CD4-positive, alpha-beta T cell treated with Interleukin-4 for 1 hour (primary cell): ENCODE measurements at places on chromosomes 12 and 14.
A peak's percentile ranks its signal among the peaks of the same experiment; 100 is the strongest.

DNA sequence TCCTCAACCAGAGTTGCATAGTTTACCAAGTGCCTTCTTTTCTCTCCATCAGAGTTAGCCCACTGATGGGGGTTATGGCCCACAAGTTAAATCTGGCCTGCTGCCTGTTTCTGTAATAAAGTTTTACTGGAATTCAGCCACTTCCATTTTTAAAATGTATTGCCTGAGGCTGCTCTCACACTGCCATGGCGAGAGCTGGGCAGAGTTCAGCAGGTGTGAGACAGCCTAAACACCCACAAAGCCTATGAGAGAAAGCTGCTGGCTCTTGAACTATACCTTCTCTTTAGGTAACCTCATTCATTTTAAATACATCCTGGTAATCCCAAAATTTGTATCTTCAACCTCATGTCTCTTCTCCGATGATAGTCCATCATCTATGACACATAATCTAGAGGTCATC is 86.1 kb downstream of the BCL2L14 start:
- DNase-seq, result no peak

DNA sequence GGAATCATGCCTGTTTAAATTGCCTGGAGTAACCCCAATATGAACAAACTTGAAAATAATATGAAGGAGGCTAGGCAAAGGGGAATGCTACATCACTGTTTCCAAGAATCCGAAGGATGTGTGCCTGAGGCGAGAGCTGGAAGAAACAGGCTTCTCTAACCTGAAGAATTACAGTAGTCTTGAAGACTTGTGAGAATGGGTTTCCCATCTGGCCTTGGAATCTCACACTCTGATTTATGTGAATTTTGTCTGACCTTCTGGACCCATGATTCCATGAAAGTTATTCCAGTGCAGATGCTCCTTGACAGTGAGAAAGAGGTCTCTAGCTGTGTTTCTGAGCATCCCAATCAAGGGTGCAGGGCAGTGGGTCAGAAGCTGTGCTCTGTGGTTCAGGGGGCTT is 122.1 kb upstream of the PARP11 start:
- no peak for DNase-seq

DNA sequence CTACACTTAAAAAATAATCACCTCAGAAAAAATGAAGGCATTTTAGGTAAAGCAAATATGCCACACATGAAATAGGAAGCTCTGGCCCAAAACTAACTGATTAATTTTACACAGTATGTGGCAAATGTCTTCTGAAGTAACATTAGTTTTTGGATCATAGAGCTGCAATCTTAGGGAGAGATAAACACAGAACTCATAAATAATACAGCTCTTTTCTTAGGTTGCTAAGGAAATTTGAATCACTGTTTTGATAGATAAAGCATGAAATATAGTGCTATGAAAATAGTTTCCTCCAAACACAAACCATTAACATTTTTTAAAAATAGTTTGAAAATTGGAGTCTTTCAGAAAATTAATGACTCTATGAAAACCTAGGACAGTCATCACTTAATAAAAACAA is 15.0 kb downstream of the RASSF9 start:
- no peak for DNase-seq

DNA sequence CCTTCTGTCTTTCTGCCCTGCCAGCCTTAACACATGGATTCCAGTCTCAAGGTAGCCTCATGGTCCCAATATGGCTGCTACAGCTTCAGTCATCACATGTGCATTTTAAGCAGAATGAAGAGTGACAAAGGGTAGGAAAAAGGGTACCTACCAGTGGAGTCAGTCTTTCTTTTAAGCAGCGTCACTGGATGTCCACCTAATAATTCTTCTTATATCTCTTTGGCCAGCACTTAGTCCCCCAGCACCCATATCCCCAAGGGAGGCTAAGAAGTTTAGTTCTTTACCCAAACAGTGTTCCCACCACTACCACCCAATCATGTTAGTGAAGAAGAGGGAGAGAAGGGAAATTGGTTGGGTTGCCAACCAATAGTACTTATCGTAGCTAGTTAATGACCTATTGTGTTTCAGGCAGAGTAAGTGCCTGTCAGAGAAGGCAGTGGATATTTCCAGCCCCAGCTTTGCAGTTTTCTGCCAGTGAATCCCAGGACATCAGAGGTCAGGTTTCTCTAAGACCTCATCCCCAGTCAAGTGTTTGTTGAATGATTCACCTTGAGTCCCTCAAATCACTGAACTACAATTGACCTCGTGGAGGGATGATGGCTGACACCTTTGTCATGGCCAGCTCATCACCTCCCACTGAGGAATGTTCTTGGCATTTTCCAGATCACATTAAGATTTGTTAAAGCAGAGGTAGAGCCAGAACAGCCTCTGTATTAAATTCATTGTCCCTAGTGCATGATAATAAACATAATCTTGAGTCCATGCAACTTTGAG is 250.9 kb upstream of the CRY1 start:
- DNase-seq, result no peak

GRCh38 chr12:26101350-26101734 is 23.5 kb downstream of the BHLHE41 start:
- no peak for DNase-seq

DNA sequence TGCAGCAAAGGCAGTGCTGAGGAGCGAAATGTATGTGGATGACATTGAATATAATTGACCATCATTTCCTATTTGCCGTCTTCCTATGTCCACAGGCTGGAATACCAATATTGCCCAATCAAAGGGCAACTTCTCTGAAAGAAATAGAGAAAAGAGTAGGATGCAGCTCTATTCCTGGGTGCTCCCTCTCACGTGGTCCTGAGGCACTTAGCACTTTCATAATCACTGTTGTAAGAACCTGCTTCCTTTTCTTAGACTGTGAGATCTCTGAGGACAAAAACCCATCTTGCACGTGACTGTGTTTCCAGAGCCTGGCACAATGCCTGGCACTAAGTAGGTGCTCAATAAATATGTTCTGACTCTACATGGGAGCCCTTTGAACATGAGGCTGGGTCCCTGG is 122.7 kb upstream of the CPM start:
- DNase-seq, result peak; percentile 26

DNA sequence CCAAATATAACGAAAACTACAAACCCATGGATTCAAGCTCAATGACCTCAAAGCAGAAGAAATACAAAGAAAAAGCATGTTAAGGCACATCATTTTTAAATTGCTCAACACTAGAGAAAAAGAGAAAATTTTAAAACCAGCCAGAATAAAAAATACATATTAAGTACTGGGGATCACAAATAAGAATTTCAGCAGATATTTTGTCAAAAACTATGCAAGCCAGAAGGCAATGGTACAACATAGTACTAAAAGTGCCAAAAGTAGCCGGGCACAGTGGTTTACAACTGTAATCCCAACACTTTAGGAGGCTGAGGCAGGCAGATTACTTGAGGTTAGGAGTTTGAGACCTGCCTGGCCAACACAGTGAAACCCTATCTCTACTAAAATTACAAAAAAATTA is 10.2 kb downstream of the SGPP1 start:
- DNase-seq, result no peak

DNA sequence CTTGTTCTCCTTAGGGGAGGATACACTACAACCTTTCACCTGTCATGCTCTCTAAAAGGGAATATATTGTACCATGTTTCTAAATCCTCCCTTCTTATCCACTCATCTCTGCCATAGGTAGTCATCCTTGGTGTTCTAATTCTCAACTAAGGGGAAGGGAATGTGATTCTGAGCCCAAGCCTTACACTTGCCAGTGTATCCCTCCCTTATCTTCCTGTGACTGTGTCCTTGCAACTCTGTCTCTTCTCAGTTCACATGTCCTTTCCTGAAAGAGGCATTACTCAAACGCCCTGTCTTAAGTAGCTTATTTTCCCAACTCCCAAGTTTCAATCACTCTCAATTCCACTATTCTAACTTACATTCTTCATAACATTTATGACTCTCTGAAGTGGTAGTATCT is 44.5 kb upstream of the SYT10 start:
- DNase-seq, result no peak

DNA sequence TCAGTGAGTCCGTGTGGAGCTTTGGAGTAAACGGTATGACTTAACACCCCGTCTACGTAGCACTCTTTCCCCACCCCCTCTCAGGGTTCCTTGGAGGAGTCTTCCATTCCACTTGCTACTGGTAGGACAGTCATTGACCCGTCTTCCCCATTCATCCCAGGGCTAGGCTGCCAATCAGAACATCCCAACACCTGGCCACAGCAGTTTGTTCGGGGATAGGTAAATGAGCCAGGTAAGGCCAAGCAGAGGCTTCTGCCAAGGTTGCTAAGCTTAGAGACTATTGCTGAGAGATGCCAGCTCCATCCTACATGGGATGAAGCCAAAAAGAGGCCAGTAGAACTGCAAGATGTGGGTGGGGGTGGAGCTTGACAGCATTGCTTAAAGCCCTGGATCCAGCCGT is 130.8 kb downstream of the BCL11B start:
- no peak for DNase-seq

GRCh38 chr12:92158796-92159439 is 13.3 kb upstream of the BTG1 start:
- DNase-seq, result peak; percentile 15

GRCh38 chr12:122668268-122668667 is 34.9 kb downstream of the HCAR2 start:
- no peak for DNase-seq

DNA sequence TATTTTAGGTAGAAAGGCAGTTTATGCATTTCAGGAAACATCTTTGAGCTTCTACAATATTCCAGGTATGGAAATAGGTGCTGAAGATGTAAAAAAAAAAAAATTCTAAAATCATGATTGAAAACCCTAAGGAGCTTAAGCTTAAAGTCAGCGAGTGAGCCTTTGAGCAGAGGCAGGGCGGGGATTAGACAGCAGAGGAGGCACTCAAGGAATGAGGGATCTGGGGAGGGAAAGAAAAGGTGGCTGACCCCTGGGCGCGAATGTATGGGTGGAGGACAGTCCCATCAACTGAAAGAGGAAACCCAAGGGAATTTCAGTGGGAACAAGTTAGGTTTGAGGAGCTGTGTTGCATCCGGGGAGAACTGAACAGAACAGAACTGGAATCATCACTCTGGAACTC is 6.4 kb upstream of the PTMS start:
- DNase-seq, result no peak

- DNase-seq, result peak; percentile 74
Measured at GRCh38 chr14:68794851-68795596, 2.2 kb upstream of the ZFP36L1 start.

DNA sequence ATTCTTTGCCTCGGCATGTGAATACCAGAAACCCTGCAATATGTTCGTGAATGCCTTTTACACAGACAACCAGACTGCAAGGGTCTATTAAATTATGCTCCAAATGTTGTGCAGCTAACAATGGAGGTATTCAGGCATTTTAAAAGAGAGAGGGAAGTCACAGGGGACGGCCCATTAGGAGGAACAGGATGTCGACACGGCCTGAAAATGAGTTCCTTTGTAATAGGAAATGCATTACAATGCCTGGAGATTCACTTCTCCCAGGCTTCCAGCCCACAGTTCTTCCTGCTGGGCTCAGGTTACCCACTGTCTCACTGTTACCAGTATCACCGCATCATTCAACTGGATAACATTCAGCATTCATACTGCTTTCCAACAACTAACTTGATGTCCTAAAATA is 2.5 kb downstream of the DUSP6 start:
- no peak for DNase-seq

DNA sequence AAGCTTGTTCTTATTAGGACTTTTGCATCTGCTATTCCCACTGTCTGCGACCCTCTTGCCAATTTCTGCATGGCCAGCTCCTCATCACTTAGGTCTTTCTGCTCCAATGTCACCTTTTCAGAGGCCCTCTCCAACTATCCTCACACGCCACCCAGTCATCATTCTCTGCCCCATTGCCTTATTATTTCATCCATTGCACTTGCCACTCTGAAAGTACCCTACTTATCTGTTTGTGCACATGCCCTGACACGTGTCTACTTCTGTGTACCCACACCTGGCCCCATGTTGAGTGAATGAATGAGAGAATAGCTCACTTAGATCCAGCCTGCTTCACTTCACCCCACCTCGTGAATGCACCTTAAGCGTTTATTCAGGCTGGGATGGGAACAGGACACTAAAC is 218.7 kb upstream of the TBX3 start:
- no peak for DNase-seq

- DNase-seq, result no peak
Measured at GRCh38 chr14:101118233-101118632, 214.7 kb upstream of the RTL1 start.

- DNase-seq, result no peak
Measured at GRCh38 chr12:57451233-57451778, 3.8 kb upstream of the INHBE start.

DNA sequence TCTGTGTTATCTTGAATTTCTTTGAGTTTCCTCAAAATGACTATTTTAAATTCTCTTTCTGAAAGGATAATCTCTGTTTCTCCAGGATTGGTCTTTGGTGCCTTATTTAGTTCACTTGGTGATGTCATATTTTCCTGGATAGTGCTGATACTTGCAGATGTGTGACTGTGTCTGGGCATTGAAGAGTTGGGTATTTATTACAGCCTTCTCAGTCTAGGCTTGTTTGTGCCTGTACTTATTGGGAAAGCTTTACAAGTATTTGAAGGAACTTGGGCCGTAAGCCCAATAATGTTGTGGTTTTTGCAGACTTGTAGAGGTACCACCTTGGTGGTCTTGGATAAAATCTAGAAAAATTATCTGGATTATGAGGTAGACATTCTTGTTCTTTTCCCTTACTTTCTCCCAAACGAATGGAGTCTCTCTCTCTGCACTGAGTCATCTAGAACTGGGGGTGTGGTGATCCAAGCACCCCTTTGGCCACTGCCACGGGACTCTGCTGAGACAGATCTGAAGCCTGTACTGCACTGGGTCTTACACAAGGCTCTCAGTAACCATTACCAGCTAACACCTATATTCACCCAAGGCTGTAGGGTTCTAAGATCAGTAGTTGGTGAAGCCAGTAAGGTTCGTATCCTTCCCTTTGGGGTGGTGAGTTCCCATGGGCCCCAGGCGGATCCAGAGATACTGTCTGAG is 703.7 kb upstream of the MGAT4C start:
- DNase-seq, result no peak

- DNase-seq, result peak; percentile 60
Measured at GRCh38 chr12:132218915-132219314, 74.7 kb downstream of the NOC4L start.

- DNase-seq, result no peak
Measured at GRCh38 chr14:98498019-98498885, 773.7 kb downstream of the BCL11B start.

DNA sequence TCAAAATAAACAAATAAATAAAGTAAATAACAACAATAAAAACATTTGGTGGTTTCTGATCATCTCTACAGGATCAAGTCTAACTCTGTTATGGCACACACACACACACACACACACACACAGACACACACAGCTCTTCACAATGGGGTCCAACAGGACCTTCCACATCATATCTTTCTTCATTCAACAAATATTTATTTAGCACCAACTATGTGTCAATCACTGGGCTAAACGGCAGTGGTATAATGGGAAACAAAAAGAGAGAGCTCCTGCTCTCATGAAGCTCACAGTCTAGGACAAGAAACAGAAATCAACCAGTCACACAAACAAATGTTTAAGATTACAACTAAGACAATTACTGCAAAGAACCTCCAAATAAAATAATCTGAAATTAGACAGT is 9.3 kb downstream of the PPP1R13B start:
- no peak for DNase-seq
